ENCODE measurements at places on chromosomes 3 and 15.

DNA sequence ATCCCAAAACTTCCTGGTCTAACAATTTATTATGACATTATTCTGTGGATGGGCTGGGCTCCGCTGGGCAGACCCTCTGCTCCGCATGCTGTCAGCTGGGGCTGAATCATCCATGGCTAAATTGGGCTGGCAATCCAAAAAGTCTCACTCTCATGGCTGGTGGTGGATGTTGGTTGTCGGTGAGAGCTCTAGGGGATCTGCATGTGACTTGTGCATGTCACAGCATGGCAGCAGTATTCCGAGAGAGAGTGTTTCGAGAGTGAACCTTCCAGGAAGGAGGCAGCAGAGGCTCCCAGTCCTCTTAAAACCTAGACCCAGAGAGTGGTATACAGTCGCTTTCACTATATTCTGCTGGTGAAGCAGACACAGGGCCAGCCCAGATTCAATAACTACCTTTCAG lies 9.9 kb downstream of the RARB start:
- DNase-seq, result no peak

GRCh38 chr15:93126599-93126998 lies 37.6 kb upstream of the RGMA start:
- no peak for DNase-seq

DNA sequence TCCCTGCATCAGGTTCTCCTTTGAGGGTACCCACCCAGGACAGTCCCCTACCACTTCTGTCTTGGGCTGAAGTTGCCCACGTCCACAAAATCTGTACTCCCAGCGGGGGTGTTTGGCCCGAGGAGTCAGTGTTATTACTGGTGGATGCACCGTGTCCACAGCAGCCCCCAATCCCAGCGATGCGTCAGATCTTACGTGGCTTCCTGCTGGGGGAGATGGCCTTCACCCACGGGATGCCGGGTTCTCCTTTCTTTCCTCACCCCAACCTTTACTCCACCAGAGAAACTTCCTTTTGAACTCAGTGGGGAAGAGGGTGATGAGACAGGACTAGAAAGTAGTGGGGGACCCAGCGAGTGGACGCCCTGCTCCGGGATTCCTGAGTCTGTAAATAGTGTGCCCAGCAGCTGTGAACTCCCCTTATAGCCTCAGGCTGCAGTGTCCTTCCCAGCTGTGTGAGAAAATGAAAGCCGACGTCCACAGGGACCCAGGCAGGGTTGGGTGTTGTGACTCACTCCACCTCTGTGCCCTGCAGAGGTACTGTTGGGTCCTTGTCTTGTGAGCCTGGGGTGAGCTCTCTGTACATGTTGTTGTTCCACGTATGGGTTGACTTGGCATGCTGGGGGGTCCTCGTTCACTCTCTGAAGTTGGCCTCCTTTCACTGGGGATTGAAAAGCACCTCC lies 31.5 kb downstream of the CRTAP start:
- DNase-seq, result no peak

DNA sequence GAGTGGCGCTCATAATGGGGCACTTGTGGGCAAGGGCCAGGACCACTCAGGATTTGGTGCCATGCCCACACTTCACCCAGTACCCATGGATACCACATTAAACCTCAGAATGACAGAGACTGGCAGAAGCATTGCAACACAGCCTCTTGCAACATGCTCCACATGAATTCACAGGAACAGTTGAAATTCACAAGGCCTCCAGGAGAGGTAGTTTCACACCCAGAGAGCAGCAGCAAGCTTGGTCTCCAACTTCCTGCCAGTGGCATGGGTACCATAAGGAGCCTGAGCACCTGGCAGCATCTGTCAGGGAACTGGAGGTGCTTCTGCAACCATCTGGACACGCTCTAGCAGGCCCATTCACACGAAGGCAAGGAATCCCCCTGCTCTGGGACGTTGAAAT lies 101.0 kb downstream of the OSBPL10 start:
- DNase-seq, result no peak

DNA sequence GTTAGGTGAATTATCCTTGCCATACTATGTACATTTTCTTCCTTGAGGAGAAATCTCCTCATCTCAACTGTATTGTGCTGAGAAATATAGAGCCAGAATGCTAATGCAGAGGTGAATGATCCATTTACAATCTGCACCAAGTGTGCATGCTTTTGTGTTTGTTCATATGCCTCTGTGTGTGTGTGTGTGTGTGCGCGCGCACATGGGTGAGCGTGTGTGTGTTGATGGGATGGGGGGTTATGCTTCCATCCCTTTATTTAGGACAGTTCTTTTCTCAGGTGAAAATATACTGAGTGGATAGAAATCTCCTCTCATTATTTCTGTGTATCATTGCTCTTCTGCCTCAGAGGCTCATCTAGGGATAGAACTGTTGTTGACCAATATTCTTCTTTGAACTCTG lies 626.1 kb downstream of the MCTP2 start:
- DNase-seq, result no peak

DNA sequence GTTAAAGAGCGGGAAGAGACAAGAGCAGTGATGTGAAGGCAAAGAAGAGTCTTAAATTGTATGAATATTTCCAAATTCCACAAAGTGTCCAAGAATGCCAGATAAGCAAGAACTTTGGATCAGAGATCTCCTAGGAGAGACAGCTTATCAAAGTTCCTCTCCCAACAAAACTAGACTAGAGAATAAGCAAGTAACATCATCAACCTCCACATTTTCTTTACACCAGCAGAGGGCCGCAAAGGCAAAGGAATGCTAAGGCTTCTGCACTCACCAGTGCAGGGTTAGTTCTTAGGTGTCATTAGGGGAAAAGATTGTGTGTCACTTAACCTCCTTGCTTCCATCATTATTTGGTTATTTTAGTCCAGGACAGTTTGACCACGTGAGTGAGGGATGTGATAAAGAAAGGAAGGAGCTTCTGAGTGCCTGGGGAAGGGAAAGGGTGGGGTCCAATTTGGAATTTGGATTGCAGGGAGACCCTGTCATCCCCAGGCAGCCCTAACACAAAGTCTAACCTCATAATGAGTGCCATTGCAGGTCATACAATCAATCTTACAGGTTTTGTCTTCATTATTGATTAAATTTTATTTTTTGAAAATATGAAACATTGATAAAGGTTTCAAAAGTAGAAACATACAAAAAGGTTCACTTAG lies 7.5 kb upstream of the CMTM6 start:
- no peak for DNase-seq

GRCh38 chr15:68470049-68470742 lies 38.2 kb upstream of the ITGA11 start:
- no peak for DNase-seq

DNA sequence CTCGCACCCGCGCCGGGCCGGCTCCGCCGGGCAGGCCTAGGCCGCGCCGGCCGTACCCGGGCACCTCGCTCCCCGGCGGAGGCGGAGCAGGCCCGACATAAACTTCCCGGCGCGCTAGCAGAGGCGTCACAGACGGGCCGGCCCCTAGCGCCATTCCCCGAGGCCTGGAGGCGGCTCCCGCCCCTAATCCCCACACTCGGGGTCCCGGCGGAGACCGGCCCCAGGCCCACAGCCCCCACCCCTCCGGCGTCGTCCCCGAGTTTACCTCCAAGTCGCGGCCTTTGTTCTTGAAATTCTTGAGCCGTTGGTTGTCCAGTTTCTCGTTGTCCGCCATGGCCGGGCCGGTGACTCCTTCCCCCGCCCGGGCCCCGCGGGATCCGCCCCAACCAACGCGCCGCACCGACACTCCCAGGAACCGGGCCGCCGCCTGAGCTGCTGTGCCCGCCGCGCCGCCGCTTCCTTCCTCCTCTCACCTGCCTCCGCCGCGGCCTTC lies 376 bp downstream of the KPNA4 start:
- no peak for DNase-seq

- DNase-seq, result no peak
Measured at GRCh38 chr3:65030847-65031463, 343.2 kb upstream of the ADAMTS9 start.

GRCh38 chr3:52036829-52037228 lies 19.5 kb downstream of the DUSP7 start:
- DNase-seq, result no peak

- peak; percentile 89 for DNase-seq
Measured at GRCh38 chr3:197027896-197028727, 1.5 kb downstream of the MELTF start.

DNA sequence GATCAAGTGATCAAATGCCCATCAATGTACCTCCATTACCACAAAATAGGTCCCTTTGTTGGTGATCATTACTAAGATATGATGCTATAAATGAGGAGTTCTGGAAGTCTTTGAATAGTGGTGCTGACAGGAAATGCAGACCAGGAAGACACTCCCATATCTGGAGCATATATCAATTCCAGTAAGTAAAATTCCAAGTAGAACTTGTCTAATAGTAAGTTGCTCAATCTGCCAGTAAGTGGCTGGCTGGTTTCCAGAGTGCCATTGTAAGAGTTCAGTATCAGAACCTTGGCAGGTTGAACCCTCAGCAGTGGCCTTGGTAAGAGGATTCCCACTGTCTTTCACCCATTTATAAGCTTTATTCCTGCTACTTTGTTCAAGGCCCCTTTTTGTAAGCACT lies 379.9 kb upstream of the RBMS3 start:
- DNase-seq, result no peak

DNA sequence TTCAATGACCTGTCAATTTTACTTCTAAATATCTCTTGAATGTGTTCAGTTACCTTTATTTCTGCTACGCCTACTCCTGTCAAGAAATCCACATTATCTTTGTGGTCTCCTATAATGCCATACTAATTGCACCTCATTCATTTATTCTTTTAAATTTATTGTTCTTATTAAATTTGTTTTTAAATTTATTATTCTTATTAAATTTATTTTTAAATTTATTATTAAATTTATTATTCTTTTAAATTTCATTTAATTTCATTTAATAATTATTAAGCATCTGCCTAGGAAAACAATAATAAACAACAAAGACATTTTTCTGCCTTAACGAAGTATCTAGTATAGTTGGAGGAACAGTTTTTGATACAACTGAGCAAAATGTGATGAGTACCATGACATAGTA lies 211.7 kb downstream of the ZPLD1 start:
- no peak for DNase-seq

GRCh38 chr3:41328926-41329325 lies 129.6 kb downstream of the CTNNB1 start:
- DNase-seq, result no peak

- DNase-seq, result no peak
Measured at GRCh38 chr15:88376574-88377174, 90.5 kb downstream of the MRPL46 start.

DNA sequence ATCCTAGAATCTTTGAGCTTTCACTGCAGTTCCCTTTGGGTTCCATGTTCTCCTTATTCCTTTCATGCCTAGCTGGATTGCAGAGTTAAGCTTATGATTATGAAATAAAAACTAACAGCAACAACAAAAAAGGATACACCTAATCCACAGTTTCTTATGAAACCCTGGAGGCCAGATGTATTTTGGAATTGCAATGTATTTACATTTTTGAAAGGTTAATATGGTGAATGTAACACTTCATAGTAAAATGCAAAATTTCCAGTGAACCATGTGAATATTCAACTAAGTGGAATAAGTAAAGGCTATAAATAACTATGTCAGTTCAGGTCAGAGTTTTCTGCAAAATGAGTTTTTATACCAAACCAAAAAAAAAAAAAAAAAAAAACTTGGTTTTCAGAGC lies 65.8 kb upstream of the FLNB start:
- DNase-seq, result no peak

GRCh38 chr15:31098953-31099740 lies 2.4 kb downstream of the TRPM1 start:
- DNase-seq, result no peak

DNA sequence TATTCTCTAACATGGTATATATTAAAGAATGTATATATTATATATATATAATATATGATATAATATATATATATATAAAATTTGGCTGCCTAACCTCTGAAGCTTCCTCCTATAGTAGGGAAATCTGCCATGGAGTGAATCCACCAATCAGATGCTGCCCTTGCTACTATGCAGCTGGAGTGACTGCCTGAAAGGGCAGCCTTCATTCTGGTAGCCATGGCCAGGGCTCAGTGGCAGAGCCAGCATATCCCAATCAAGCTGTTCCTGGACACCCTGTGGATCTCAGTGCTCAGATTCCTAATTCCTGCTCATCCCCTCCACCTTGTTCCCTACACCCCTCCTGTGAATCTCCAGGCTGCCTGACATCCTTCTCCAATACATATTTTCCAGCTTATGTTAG lies 2.2 kb upstream of the SH3GL3 start:
- DNase-seq, result no peak

- no peak for DNase-seq
Measured at GRCh38 chr3:10205451-10206165, 40.9 kb downstream of the IRAK2 start.

- DNase-seq, result no peak
Measured at GRCh38 chr3:195204360-195205163, 66.4 kb downstream of the XXYLT1 start.

DNA sequence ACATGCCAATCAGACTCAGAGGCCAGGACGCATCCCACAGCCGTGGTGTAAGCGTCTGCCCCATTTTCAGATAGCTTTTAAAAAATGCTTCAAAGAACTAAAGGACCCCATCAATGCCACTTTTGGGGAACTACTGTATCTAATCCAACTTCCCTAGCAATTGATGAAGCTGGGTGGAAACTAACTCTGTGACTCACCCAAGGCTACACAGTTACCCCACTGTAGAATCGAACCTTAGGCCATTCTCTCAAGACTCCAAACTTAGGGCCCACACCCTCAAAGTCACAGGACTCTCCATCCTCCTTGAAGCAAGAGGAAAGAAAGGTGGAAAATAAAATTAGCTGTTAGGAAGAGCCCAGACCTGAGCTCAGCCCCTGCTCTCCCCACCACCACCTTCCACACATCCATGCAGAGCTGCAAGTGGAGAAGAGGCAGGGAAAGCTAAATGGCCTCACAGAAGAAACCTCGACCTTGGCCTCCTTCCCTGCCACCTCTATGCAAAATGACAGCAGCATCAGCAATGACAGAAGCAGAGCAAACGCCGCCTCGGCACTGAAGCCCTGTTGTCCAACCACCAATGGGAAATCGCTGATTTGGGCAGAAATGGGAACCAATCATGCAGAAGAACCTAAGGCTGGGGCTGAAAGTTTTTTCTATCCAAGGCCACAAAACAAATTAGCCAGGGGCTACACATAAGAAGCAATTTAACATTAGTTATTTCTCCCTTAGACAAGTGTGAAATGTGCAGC lies 22.2 kb downstream of the ANP32A start:
- DNase-seq, result peak; percentile 37

- DNase-seq, result no peak
Measured at GRCh38 chr3:45207446-45207845, 18.6 kb downstream of the TMEM158 start.

- DNase-seq, result no peak
Measured at GRCh38 chr3:159816512-159816911, 172.1 kb upstream of the IL12A start.

- DNase-seq, result no peak
Measured at GRCh38 chr3:29070959-29071634, 209.8 kb upstream of the RBMS3 start.

Data from mesenteric fat pad (tissue), 1 donor.